GM23248 (cell line): ENCODE measurements at places on chromosomes 6 and 20. TPM values are rescaled to one million over a fixed set of nuclear protein-coding genes. Genes with fewer than 3 reads are reported as not detected.

DNA sequence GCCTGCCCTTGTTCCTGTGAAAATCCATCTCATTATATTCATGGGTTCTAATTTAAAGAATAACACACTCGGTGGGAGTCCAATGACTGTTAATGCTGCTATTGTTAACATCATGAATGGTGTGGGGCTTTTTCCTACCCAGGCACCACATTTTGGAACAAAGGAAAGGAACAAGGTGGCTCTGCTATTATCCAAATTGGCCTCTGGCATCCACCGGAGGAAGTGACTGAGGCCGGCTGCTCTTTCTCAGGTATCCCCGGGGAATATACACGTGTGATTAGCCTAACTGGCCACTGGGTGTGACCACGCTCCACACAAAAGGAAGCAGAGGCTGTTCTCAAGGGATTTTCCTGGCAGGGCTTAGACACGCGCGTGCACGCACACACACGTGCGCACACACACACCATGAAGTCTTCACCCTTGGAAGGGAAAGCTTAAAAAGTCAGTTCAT is 601.2 kb upstream of the ARID1B start:
- no peaks in the 10 kb centered on the region for H3K27me3 ChIP-seq
- H3K36me3 ChIP-seq, result no peaks in the 10 kb centered on the region

DNA sequence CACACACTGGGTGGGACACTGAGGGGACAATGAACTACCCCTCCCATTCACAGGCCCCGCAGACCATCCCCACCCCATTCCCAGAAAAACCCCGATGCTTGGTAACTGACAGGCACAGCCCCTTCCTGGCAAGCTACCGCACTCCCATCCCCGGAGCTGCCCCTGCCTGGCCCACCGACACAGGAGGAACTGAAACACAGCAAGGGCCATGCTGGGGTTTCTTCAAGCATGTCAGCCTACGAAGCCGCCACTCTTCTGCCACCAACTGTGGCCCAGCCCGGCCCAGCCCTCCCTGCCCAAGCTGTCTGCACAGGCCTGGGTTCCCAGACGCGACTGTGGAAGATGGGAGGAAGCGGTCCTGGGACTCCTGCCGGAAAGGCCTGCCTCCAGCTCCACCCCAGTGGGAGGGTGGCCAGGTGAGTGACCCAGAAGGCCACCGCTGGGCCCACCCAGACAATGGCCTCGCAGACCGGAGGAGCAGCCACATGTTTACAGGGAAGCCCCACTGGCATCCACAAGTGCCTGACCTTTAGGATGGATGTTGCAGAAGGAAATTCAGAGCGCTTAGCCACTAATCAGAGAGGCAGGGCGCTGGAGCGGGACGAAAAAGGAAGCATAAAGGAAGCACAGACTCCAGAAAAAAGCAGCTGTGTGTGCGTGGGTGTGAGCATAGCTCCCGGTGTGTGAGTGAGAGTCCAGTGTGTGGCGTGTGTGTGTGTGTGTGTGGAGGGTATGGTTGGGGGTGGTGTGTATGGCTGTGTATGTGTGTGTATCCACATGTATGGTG is 91.6 kb downstream of the PRND start:
- peaks cover 16% of the 10 kb centered on the region for H3K4me1 ChIP-seq
- H3K27ac ChIP-seq, result no peak overlapping the region
- H3K4me3 ChIP-seq, result no peak overlapping the region
- DNase-seq, result no peak
- no peaks in the 10 kb centered on the region for H3K36me3 ChIP-seq
- no peaks in the 10 kb centered on the region for H3K27me3 ChIP-seq

GRCh38 chr6:34717466-34717865 is 20.9 kb upstream of the ILRUN start:
- no peak for DNase-seq
- H3K4me3 ChIP-seq, result no peak overlapping the region
- H3K4me1 ChIP-seq, result no peaks in the 10 kb centered on the region; the same call in 1 of the 2 replicates
- H3K27me3 ChIP-seq, result no peaks in the 10 kb centered on the region
- H3K36me3 ChIP-seq, result no peaks in the 10 kb centered on the region

GRCh38 chr20:8292793-8293192 is 160.7 kb downstream of the PLCB1 start:
- peaks cover 10% of the 10 kb centered on the region; the same call in 1 of the 2 replicates for H3K4me1 ChIP-seq
- no peak for DNase-seq
- H3K27ac ChIP-seq, result no peak overlapping the region
- H3K36me3 ChIP-seq, result no peaks in the 10 kb centered on the region

Gene PTCHD4
- total RNA-seq, result 0.51 and 0.76 TPM in 2 replicates

Gene COL19A1
- total RNA-seq, result not detected in 2 replicates

- H3K4me1 ChIP-seq, result no peaks in the 10 kb centered on the region
- H3K36me3 ChIP-seq, result no peaks in the 10 kb centered on the region
- H3K27me3 ChIP-seq, result peaks cover 27% of the 10 kb centered on the region
Measured at GRCh38 chr20:57525328-57526086, 567 bp upstream of the CTCFL start.
